ENCODE measurements at places on chromosomes 7 and 10.
A peak's percentile ranks its signal among the peaks of the same experiment; 100 is the strongest.

DNA sequence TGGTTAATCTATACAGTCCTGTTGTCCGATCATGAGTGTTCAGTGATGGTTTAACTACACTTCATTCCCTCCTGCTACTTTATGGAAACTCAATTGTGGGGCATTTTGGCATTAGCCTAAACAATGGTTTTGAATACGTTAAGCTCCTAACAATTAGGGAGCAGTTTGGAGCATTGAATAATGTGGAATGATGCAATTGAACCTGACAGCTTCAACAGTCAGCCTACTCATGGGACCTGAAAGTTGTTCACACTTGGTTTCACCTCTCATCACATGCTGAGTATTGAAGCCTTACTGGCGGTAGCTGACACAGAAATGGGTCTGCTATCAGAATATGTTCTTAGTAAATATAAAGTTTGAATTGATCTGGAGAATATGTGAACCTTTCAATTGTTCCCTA, 186.1 kb downstream of the MLLT10 start:
- no peak for DNase-seq

GRCh38 chr10:68561865-68562649, 1.9 kb downstream of the TET1 start:
- peak; percentile 15 for DNase-seq

GRCh38 chr10:30456266-30456665, 22.3 kb downstream of the MAP3K8 start:
- peak; percentile 69 for DNase-seq

GRCh38 chr7:37645282-37646050, 38.1 kb upstream of the GPR141 start:
- peak; percentile 49 for DNase-seq

- DNase-seq = no peak
Measured at GRCh38 chr7:150855046-150855445, 2.7 kb downstream of the AOC1 start.

DNA sequence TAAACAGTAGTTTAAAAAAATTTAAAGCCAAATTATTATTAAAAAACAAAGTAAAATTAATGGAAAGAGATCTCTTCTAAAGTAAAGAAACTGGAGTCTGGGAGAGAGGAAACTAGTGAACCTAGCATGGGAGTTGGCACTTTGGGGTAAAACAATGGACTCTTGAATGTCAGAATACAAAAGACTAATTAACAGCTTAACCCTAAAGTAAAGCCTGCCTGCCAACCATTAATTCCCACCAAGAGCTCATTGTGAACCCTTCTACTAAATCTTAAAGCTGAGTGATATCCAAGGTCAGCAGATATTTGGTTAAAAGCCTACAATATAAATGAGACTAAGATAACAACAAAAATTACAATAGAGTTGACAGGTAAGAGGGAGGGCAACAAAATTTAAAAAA, 36.5 kb downstream of the KMT2C start:
- no peak for DNase-seq

GRCh38 chr10:29306688-29307087, 17.8 kb downstream of the LYZL1 start:
- DNase-seq = no peak

GRCh38 chr7:17109020-17109419, 189.4 kb upstream of the AHR start:
- no peak for DNase-seq

GRCh38 chr7:99446096-99446495, 7.4 kb downstream of the CPSF4 start:
- DNase-seq = no peak

GRCh38 chr7:322111-322671, 32.2 kb downstream of the FOXL3 start:
- DNase-seq = peak; percentile 62

GRCh38 chr7:155756322-155756721, 55.9 kb downstream of the SHH start:
- DNase-seq = no peak

GRCh38 chr7:117816727-117817126, 56.5 kb downstream of the CTTNBP2 start:
- no peak for DNase-seq

Measured in hematopoietic multipotent progenitor cell treated with erythropoietin and hydrocortisone succinate and interleukin-3 and kit ligand, for 6 days (in vitro differentiated cells).